ENCODE measurements at places on chromosomes 7 and 10.

DNA sequence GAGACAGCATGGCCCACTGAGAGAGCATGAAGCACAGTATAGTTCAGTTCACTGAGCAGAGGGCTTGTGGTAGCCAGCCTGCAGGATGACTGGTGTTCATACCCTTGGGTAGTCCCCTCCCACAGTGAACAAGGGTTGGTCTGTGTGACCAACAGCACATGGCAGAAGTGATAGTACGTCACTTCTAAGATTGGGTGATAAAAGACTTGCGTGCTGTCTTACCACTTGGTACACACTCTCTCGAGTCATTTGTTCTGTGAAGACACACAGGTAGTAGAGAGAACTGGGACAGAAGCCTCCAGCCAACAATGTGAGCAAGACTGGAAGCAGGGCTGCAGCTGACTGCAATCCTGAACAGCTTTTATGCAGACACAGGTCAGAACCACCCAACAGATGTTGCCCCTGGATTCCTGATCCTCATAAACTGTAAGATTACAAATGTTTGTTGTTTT is 14.6 kb downstream of the EPC1 start:
- DNase-seq = no peak

DNA sequence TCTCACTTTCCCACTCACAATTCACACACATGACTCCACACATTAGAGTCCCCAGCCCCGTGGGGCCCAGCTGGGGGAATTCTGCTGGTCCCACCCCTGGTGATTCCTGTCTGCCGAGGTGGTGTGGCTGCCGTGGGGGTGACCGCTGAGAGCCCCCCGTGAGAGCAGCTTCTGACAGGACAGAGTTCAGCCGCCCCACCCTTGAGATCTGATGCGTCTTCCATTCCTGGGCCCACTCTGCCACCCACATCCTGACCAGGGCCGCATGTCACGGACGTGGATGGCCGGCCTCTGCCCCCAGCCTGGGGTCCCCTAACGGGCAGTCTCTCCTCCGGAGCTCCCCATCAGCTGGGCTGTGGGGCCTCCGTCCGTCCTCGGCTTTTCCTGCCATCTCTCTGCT is 240.1 kb upstream of the PITRM1 start:
- no peak for DNase-seq

DNA sequence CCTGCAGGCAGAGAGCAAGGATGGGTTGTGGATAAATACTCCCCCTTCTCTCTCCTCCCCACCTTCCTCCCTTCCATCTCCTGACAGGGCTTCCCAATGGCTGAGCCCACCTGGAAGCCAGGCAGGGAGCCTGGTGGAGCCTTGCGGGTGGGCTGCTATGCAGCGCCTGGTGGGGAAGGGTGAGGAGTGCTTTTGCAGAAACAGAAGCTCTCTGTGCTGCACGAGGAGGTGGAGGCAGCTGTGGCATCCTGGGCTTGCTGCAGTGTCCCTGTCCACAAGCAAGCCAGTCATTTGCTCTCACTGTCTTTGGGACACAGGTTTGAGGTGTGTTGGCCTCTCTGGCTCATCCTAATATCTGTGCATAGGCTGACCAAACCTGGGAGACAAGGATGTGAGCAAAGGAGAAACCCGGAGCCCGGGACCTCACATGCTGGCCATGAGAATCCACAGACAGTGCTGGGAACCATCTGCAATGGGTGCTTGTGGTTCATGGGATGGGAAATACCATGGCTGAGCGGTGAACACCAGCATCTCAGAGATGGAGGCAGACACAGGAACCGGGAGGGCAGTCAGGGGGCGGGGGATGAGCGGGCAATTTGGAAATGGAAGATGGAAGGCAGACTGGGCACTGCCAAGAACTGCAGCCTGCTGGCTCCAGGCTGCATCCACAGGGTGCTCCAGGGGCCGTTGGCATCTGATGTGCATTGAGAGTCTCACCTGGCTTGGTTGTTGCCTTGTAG is 364.2 kb downstream of the GLRX3 start:
- DNase-seq = no peak

GRCh38 chr10:114290038-114290437 is 51.0 kb downstream of the VWA2 start:
- DNase-seq = no peak

GRCh38 chr7:157825325-157825724 is 488.5 kb downstream of the DNAJB6 start:
- no peak for DNase-seq

GRCh38 chr7:27235387-27236311 is 7.0 kb upstream of the EVX1 start:
- DNase-seq = no peak

DNA sequence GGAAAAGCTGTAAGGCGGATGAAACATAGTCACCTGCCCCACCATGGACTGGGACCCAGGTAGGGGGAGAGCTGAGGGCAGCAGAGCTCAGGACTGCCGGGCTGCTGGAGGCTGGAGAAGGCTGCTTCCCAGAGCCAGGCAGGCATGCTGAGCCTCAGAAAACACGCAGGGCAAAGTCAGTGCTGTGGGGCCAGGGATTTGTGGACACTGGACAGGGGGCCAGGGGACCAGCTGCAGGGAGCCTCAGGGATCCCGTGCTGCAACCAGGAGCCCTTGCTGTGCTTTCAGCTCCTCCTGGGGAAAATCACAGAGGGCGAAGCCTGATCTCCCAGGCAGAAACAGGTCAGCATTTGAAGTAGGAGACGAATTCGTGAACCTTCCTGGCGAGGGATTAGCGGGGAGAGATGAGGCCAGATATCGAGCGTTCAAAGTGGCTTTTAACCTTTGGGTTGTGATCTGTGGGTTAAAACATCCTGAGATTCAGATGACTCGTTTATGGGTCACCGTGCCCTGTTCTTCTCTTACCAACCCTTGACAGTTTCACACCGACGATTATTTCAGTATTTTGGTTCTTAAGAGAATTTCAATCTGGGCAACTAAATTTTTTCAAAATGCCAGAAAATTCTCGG is 85.6 kb upstream of the SHH start:
- no peak for DNase-seq

DNA sequence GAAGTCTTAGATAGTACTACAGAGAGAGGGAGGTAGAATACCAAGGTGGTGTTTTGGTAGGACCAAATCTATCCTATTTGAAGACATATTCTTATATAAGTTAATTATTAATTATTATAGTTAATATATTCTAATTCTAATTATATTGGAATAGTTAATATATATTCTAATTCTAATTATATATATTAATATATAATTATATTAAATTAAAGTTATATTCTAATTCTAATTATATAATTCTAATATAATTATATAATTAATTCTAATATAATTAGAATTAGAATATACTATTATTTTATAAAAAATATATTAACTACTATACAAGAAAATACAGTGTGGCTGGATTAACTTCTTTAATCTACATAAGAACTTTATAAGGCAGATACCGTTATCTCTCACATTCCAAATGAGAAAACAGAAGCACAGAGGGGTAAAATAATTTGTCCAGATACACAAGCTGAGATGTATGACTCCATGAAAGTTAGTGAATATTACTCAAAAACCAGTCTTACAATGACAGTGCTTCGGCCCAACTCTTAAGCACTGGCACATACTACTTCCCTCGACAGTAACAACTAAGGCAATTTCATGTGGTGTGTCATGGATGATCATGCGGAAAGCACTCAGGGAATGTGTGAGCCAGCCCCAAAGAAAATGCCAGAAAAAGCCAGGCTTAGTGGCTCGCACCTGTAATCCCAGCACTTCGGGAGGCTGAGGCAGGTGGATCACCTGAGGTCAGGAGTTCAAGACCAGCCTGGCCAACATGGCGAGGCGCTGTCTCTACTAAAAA is 42.6 kb downstream of the TYW1B start:
- DNase-seq = no peak

DNA sequence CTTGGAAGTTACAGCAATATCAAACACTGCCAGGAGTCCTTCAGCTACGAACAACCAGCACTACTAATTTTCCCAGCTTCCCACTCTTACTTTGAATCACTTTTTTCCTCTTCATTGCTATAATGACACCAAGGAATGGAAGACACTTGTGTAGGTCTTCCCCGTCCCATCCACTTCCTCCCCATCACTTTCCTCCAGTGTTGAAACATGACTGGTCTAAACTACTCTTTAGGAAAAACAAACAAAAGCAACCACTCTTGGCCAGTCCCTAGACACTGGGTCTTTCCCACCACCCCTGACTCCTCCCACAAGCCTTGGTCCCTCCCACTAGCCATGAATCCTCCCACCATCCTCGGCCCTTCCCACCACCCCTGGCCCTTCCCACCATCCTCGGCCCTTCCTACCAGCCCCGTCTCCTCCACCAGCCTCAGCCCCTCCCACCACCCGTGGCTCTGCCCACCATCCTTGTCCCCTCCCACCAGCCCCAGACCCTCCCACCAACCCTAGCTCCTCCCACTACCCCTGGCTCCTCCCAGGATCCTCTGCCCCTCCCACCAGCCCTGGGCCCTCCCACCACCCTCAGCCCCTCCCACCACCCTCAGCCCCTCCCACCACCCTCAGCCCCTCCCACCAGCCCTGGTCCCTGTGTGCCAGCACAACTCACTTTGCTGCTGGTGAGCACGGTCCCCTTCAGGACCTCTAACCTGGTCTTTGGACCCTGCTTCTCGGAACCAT is 68.5 kb downstream of the CXCL12 start:
- no peak for DNase-seq

GRCh38 chr10:8279598-8279997 is 225.1 kb downstream of the GATA3 start:
- no peak for DNase-seq

DNA sequence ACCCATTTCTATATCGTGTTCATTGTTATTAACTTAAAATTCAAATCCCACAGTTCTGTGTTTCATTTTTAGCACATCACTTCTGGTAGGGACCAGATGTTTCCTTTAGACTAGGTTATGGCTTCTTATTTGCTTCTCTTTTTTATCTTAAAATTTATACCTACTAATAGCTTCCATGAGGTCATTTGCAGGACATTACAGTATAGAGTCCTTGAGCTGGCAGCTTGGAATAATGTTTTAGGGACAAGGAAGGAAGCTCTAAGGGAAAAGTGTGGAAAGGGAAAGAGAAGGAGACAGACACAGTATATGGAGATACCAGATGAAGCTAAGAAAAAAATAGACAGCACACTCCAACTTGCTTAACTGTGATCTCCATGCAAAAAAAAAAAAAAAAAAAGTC is 48.8 kb upstream of the CD36 start:
- no peak for DNase-seq

- peak; percentile 18 for DNase-seq
These were observed 61.4 kb upstream of the PPP1R3C start for GRCh38 chr10:91694170-91694794.

DNA sequence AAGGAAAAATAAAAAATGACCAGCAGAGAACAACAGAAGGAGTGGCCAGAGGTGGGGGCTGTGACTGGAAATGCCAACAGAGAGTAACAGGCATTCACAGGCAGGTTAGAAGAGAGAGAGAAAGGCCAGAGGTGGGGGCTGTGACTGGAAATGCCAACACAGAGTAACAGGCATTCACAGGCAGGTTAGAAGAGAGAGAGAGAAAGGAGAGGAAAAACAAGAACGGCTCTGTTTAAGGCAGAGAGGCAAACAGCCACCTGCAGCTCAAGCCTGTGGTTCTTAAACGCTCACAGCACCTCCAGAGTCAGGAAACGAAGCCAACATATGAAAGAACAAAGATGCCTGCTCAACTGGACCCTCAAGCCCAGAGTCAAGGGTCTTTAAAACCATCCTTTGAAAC is 39.5 kb upstream of the DGKI start:
- no peak for DNase-seq

DNA sequence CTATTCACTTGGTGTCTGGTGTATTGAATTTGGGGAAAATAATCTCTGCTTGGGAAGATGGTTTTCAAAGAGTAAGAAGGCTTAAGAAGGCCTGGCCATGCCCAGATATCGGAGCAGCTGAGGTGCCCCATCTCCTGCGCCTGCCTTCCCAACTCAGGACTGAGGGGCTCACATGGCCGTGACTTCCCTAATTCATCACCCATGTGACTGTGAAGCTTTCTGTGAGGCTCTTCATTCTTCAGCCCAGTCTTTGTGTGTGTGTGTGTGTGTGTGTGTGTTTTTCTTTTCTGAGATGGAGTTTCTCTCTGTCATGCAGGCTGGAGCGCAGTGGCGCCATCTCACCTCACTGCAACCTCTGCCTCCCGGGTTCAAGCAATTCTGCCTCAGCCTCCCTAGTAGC is 53.2 kb downstream of the PROSER2 start:
- DNase-seq = no peak

GRCh38 chr7:158005531-158005930 is 582.1 kb downstream of the PTPRN2 start:
- DNase-seq = no peak

- no peak for DNase-seq
These were observed 75.1 kb downstream of the FOXI2 start for GRCh38 chr10:127812041-127812440.

DNA sequence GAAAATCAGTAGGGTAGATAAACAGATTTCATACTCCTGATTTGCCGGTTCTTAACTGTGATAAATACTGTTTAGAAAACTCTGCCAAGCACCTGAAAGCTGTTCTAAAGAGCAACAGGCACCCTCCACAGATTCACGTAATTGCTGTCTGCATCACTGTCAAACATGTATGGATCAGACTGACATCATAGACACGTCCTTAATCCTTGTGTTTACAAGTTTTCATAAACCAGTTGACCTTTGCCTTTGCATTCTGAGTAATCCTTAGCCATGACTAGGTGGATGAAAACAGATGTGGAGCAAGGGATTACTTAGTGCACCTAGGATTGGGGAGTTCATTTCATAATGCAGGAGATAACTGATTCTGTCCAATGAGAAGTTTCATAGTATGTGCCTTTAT is 41.6 kb downstream of the SLC39A12 start:
- no peak for DNase-seq

- no peak for DNase-seq
These were observed 72.7 kb downstream of the SEM1 start for GRCh38 chr7:96636979-96637378.

DNA sequence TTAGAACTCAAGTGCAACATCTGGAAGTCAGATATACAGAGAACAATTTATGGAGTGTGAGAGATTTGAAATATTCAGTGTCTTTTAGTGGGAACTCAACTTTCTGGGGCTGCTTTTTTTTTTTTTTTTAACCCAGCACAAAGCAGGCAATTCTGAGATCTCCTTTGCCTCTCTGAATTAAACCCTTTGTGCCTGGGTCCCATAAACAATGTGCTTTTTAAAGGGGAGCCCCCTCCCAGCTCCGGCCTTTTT is 146.8 kb downstream of the CELF2 start:
- DNase-seq = no peak

DNA sequence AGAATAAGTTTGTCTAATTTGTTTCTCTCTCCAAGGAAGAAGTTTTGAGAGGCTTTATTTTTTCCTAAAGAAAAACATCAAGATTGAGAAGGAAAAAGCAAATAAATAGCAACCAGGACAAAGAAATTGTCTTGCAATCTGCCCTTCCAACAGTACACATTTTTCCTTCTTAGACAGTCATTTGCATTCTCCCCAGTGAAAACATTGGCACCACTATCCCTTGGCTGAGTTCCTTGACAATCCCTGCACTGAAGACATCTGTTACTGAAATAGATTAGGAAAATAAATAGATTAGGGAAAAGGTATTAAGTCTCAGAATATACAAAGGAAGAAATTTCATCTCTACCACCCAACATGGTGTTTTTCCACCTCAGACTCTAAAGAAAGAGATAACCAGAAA is 12.2 kb upstream of the TMEM243 start:
- no peak for DNase-seq
